ENCODE measurements at places on chromosomes 1 and 21. TPM values are rescaled to one million over a fixed set of nuclear protein-coding genes. Genes with fewer than 3 reads are reported as not detected.

RBP7 gene
- total RNA-seq, result not detected

FMO3 gene
- total RNA-seq, result not detected

KRTAP7-1 gene
- total RNA-seq, result not detected

PKP1 gene
- total RNA-seq, result not detected

WNT3A gene
- total RNA-seq, result not detected

LRRC47 gene
- total RNA-seq, result 57.9 TPM

GRCh38 chr21:34989337-34990151, 59.6 kb downstream of the RUNX1 start:
- H3K4me3 ChIP-seq, result no peak overlapping the region
- H3K27me3 ChIP-seq, result peaks cover 6% of the 10 kb centered on the region
- DNase-seq, result no peak
- no peak overlapping the region for H3K27ac ChIP-seq

- DNase-seq, result no peak
- peaks cover 13% of the 10 kb centered on the region for H3K4me1 ChIP-seq
- no peaks in the 10 kb centered on the region for H3K27me3 ChIP-seq
- no peak overlapping the region for H3K4me3 ChIP-seq
- no peak overlapping the region for H3K27ac ChIP-seq
Measured at GRCh38 chr1:192070213-192070612, 88.0 kb upstream of the RGS18 start.

GRCh38 chr1:76013206-76013581, 61.4 kb upstream of the ST6GALNAC3 start:
- no peaks in the 10 kb centered on the region for H3K36me3 ChIP-seq
- peaks cover 20% of the 10 kb centered on the region for H3K4me1 ChIP-seq
- DNase-seq, result no peak
- no peaks in the 10 kb centered on the region for H3K27me3 ChIP-seq

DNA sequence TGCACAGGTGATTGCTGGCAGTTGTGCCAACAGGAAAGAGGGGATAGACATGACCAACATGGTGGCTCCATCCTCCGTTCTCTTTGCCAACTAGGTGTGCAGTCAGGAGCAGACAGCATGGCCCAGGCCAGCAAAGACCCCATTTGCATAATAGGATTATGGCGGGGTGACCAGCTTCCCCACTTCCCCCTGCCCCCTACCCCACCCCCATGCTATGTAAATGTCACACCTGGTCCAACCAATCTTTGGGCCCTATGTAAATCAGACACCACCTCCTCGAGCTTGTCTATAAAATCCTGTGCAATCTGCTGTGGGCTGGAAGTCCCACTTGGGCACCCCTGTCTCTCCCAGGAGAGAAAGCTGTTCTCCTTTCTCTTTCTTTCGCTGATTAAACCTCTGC, 146.0 kb downstream of the SLC30A10 start:
- no peak overlapping the region for H3K27ac ChIP-seq

DNA sequence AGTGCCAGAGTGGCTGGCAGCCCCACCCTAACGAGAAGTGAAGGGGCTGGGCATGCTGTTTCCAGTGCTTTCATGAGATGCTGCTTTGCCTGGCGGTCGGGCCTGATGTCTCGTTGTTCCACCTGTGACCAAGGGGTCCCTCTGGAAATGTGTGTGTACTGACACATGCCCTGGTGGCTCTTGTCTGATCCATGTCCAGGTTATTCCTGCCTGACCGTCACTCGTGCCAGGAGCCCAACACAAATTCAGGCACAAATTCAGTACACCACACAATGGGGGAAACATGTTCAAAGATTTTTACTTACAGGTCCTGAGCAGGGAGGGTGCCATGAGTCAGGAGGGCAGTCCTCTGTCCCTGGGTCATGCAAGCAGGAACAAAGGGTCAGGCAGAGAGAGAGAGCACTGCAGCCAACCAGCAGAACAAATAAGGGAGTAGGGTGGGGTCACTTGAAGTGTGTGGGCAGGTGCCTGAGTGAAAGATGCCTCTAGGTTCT, 76.3 kb downstream of the ADARB1 start:
- H3K27ac ChIP-seq, result no peak overlapping the region
- H3K27me3 ChIP-seq, result no peaks in the 10 kb centered on the region
- peaks cover 35% of the 10 kb centered on the region for H3K4me1 ChIP-seq
- no peak overlapping the region for H3K4me3 ChIP-seq
- no peak for DNase-seq
- peaks cover 4% of the 10 kb centered on the region for H3K36me3 ChIP-seq

- H3K36me3 ChIP-seq, result no peaks in the 10 kb centered on the region
- no peak for DNase-seq
- peak overlapping the region; percentile 75 for H3K4me3 ChIP-seq
Measured at GRCh38 chr1:27351541-27352107, 9.8 kb downstream of the SYTL1 start.

DNA sequence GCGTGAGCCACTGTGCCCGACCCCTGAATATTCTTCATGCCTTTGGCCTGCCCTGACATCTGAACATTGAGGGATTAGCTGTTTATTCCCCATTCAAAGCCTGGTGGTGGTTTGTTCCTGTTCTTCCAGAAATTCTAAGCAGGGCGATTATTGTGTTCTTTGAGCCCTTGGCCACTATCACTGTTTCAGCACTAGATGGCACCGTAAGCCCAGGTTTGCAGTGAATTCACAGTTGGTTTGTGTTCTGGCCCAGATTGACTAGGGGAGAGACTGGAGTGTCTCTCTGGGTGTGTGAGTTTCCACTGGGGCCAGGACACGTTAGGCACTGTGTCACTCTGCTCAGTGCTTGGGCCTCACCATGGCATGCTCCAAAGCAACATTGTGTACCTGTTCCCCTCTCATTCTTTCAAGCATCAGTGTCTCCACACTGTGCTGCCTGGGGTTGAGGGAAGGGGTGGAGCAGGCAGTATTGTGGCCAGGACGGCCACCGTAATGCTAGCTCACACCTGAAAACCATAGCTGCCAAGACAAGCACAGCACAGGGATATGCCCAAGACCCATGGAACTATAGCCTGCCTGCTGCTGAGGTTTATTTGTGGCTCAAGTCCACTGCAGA, 52.7 kb downstream of the PKN2 start:
- no peaks in the 10 kb centered on the region for H3K27me3 ChIP-seq
- peaks cover 11% of the 10 kb centered on the region for H3K4me1 ChIP-seq
- DNase-seq, result no peak
- no peak overlapping the region for H3K4me3 ChIP-seq

GRCh38 chr1:18667333-18667732, 36.7 kb downstream of the PAX7 start:
- no peak for DNase-seq
- no peaks in the 10 kb centered on the region for H3K36me3 ChIP-seq
- no peak overlapping the region for H3K27ac ChIP-seq
- H3K4me1 ChIP-seq, result peaks cover 5% of the 10 kb centered on the region
- peaks cover 60% of the 10 kb centered on the region for H3K27me3 ChIP-seq

DNA sequence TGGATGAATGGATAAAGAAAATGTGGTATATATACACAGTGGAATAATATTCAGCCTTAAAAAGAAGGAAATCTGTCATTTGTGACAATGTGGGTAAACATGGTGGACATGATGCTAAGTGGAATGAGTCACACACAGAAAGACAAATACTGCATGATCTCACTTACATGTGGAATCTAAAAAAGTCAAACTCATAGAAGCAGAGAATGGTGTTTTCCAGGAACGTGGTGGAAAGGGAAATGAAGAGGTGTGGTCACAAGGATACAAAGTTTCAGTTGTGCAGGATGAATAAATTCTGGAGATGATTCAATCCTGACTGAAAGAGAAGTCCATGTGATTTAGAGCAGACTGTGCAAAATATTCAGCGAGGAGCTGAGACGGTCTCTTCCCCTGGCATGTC, 56.6 kb downstream of the RYR2 start:
- DNase-seq, result no peak
- no peaks in the 10 kb centered on the region for H3K36me3 ChIP-seq
- no peak overlapping the region for H3K4me3 ChIP-seq
- no peak overlapping the region for H3K27ac ChIP-seq

DNA sequence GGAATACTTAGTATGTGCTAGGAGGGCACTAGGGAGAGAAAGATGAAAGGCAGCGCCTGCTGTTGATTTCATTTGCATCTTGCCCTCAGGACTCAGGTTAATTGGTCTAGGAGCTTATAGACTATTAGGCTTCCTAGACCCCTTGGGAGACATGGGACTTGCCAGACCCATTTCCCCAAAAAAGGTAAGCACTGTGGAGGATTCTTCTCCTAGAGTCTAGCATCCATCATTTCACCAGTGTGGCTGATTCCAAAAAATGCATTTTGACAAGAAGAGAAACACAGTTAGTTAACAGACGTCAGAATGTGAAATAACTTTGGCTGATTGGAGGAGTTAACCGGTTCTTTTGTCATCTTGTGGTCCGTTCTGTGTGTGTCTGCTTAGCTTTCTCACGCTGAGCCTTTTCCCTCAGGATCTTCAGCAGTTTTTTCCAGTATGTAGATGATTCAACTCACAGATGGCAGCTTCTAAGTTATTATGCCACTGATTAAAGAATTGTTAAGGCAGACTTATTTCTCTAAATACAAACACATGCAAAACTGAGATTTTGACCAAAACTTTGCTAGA, 108.8 kb downstream of the KIF26B start:
- H3K4me3 ChIP-seq, result no peak overlapping the region
- no peak for DNase-seq
- H3K27me3 ChIP-seq, result no peaks in the 10 kb centered on the region
- no peaks in the 10 kb centered on the region for H3K36me3 ChIP-seq

GRCh38 chr21:14675774-14676530, 129.8 kb upstream of the SAMSN1 start:
- no peak overlapping the region for H3K27ac ChIP-seq
- no peaks in the 10 kb centered on the region for H3K27me3 ChIP-seq
- H3K4me3 ChIP-seq, result no peak overlapping the region
- H3K4me1 ChIP-seq, result no peaks in the 10 kb centered on the region

GRCh38 chr1:232873412-232873811, 68.2 kb downstream of the MAP10 start:
- peaks cover 2% of the 10 kb centered on the region for H3K36me3 ChIP-seq
- peaks cover 11% of the 10 kb centered on the region for H3K4me1 ChIP-seq
- peak overlapping the region; percentile 82 for H3K27ac ChIP-seq
- H3K4me3 ChIP-seq, result no peak overlapping the region
- no peaks in the 10 kb centered on the region for H3K27me3 ChIP-seq

- no peak overlapping the region for H3K4me3 ChIP-seq
- H3K36me3 ChIP-seq, result no peaks in the 10 kb centered on the region
- H3K27me3 ChIP-seq, result no peaks in the 10 kb centered on the region
- H3K27ac ChIP-seq, result no peak overlapping the region
- DNase-seq, result no peak
Measured at GRCh38 chr1:117009132-117009531, 7.6 kb downstream of the CD101 start.

DNA sequence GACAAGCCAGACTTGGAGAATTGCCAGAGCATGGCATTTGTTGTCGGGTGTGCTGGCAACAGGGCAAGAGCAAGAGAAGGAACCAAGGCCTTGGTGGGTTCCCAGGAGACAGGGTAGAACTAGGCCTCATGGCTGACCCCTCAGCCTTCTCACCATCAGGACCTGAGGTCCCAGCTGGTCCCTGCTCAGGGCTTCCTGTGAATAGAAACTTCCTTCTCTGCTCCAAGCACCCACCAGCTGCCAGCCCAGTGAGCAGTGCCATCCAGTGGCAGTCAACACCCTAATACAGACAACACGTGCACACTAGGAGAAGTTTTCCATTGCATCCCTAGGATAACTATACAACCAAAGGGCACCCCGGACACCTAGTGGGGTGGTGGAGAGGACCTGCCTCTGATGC, 22.8 kb downstream of the S100A6 start:
- H3K27me3 ChIP-seq, result no peaks in the 10 kb centered on the region
- no peak for DNase-seq
- H3K4me3 ChIP-seq, result no peak overlapping the region
- peaks cover 6% of the 10 kb centered on the region for H3K4me1 ChIP-seq
- H3K36me3 ChIP-seq, result no peaks in the 10 kb centered on the region

- no peaks in the 10 kb centered on the region for H3K36me3 ChIP-seq
- no peak for DNase-seq
- H3K4me1 ChIP-seq, result peaks cover 33% of the 10 kb centered on the region
- H3K4me3 ChIP-seq, result no peak overlapping the region
Measured at GRCh38 chr1:245464290-245464689, 309.5 kb downstream of the KIF26B start.

- H3K27ac ChIP-seq, result no peak overlapping the region
- no peaks in the 10 kb centered on the region for H3K4me1 ChIP-seq
- no peak overlapping the region for H3K4me3 ChIP-seq
- H3K27me3 ChIP-seq, result peaks cover 2% of the 10 kb centered on the region
- DNase-seq, result no peak
- H3K36me3 ChIP-seq, result peaks cover under 1% of the 10 kb centered on the region
Measured at GRCh38 chr1:54549181-54549924, 1.3 kb downstream of the ACOT11 start.

DNA sequence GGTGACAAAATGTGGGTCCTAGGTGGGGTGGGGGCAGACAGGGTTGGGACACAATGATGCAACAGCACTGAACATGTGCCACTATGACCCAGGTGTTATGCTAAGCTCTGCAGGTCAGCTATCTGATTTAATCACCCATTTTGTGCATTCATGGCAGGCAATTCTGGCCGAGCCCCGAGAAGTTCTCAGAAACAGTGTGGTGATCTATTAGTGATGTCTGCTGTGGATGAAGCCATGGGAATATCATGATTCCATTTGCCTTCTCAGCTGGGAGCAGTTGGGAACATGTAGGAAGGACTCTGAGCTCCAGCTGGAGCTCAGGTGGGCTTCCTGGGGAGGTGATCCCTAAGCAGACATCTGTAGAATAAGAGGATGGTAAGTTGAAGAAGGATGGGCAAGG, 194.0 kb upstream of the POU3F1 start:
- no peak overlapping the region for H3K4me3 ChIP-seq
- peaks cover 27% of the 10 kb centered on the region for H3K4me1 ChIP-seq
- peaks cover 57% of the 10 kb centered on the region for H3K27me3 ChIP-seq
- no peaks in the 10 kb centered on the region for H3K36me3 ChIP-seq
- no peak for DNase-seq

DNA sequence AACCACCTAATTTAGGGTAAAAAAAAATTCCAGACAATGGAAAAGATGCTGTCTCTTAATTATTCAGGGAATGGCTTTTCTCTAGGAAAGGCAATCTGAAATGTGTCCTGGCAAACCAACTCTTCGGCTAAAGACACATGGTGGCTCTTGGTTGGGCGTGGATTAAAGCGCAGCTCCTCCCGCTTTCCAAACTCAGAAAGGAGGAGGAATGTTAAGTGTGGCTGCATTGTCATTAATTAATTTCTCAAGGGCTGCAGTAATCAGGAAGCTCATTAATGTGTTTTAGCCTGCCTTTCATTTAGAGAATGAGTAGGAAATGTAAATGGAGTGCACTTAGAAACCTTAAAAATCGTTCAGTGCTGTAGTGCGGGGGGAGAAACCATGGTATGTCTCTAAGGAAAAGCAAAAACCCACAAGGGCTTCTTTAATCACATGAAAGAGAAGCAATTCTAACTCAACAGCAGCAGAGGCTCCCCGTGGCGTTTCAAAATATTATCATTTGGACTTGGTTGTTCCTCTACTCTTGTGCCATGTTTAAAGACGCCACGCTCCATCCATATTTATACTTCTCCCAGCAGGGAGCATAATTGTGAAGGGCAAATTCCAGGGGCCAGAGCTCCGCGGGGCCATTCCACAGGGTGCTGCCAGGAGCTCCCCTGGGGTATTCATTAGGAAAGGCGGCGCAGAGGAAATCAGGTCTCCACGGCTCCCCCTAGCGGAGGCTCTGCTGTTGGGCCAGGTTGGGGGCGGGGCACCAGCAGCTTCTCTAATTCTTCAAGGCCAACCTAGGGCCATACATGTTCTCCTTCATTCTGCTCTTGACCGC, 91.9 kb upstream of the SSX2IP start:
- peak; percentile 59 for DNase-seq
- H3K27ac ChIP-seq, result no peak overlapping the region
- no peaks in the 10 kb centered on the region for H3K4me1 ChIP-seq
